ENCODE measurements at places on chromosomes 4 and X.

DNA sequence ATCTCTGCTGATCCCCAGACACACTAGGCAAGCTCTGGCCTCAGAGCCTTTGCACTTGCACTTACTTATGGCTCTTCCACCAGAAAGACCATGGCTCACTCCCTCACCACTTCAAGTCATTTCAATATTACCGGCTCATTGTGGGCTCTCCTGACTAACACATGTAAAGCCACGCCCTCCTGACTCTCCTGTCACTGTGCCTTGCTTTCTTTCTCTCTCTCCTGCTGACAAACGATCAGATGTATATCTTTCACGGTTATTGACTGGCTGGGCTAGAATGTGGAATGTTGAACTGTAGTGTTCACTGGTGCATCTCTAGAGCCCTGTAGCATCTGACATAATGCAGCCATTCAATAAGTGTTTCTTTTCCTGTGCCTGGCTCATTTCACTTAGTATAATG lies 425.1 kb downstream of the RAB28 start:
- DNase-seq, result no peak

GRCh38 chr4:139833151-139833910 lies 167.7 kb downstream of the MGST2 start:
- DNase-seq, result peak; percentile 41

GRCh38 chrX:10007621-10008020 lies 40.5 kb downstream of the CLDN34 start:
- DNase-seq, result peak; percentile 36

GRCh38 chr4:86688026-86688425 lies 93.9 kb downstream of the PTPN13 start:
- no peak for DNase-seq

DNA sequence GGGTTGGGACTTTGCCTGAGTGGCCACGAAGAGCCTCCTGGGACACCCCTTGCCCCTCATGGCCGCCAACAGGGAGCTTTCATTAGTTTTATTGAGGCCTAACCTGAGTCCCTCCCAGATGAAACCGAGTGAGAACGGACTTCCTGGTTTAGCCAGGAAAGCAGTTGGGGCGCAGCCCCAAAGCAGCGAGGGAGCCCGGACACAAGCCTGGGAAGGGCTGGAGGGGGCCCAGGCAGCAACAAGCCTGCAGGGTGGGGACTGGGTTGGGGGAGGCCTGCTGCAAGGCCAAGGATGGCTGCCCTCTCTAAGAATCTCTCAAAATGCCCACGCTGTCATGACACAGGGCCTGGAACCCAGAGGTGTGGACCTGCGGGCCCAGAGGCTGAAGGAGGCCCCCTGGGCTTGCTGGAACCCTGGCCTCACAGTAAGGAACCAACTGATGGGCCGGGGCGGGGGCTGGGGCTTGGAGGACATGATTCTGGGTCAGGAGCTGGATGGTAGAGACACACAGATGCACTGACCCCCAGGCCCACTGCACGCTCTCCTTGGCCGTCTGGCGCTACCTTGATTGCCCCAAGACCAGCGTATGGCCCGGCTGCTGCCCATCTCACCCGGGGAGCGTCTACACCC lies 5.8 kb downstream of the HMX1 start:
- no peak for DNase-seq

DNA sequence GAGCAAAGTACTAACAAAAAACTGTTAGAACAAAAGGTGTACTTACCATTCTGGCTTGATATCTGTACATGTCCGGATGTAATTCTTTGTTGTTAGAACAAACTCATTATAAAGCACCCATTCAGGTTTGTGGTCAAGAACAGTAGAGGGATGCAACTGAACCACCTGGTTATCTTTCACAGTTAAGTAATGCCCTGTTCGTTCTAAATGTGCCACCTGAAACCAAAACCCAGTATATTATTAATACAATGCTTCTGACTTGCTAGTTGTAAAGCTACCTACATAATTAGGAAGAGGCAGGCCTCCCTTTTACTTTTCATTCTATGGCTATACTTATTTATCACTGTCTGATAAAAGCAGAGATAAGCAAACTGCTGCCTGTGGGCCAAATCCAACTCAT lies 54.8 kb downstream of the DHX15 start:
- no peak for DNase-seq

DNA sequence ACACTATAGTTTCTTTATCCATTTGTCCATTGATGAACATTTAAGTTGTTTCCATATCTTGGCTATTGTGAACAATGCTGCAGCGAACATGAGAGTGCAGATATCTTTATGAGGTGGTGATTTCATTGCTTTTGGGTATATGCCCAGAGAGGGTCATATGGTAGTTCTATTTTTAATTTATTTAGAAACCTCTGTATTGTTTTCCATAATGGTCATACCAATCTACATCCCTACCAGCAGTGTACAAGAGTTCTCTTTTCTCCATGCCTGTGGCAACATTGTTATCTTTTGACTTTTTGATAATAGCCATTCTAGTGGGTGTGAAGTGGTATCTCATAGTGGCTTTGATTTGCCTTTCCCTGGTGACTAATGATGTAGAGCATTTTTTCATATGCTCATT lies 48.8 kb downstream of the EDA start:
- DNase-seq, result no peak

GRCh38 chr4:141614878-141615586 lies 21.4 kb upstream of the IL15 start:
- no peak for DNase-seq

GRCh38 chr4:37873386-37873785 lies 17.5 kb upstream of the TBC1D1 start:
- no peak for DNase-seq

- DNase-seq, result no peak
Observed at GRCh38 chr4:147498031-147498660, 17.2 kb downstream of the EDNRA start.

- no peak for DNase-seq
Observed at GRCh38 chrX:10393899-10394298, 226.5 kb downstream of the MID1 start.

DNA sequence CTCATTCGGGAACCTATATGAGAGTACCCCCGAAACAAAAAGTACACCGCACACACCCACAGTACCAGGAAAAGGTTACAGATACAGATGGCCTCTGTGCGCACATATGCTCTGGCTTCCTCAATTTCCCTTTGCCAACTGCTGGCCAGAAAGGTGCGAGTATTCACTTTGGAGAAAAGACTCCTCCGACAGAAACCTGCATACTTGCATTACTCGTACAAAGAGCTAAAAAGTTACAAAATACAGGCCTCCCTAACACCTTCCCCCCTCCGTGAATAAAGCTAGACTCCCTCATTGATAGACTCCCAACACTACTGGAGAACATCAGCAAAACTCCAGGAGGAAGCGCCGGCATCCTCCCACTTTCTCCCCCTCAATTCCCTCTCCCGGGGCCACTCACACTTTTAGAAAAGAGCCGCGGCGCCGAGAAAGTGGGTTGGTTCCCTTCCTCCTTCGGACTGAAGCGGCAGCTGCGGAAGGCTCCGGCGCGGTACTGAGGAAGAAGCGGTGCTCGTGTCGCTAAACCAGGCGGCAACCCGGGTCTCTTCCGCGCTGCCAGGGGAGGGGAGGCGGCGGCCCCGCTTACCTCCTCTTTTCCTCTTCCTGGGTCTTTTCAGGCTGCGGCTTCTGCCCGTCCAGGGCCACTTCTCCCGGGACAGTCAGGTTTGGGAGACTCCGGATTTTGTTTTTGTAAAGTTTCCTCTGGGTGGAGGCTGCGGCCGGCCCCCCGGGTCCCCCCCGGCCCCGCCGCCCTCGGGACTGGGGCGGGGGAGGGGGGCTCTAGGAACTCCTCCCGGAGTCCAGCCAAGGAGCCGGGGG lies 1.1 kb downstream of the FBXW7 start:
- DNase-seq, result peak; percentile 3

GRCh38 chrX:111778591-111778990 lies 97.4 kb upstream of the TRPC5OS start:
- no peak for DNase-seq
